ENCODE measurements at places on chromosomes 16 and 17. TPM values are rescaled to one million over a fixed set of nuclear protein-coding genes. Genes with fewer than 3 reads are reported as not detected.

DNA sequence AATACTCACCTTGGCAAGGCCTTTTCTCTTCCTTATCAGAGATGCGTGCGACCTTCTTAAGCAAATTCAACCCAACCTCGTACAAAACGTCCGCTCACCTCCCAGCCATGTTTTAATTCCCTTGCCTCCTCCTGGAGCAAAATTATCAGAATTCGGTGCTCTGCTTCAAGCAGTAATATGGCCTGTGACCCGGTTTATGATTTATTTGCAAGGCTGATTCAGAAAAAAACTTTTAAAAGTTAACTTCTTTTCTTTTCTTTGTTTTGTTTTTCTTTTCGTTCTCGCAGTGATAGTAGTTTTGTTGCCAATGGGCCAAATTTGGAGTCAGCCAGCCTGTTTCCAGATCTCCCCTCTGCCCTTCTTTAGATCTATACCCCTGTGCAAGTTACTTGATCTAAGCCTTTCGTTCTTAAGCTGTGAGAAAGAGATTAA, at the start of gene PHLPP2:
TSS of gene PHLPP2 (minus strand) at position 382 of the 432 bp plus-strand sequence. CDS start 9,906 bp downstream, outside the sequence.
- DNase-seq: no peak

The MYH3 gene
- 0.07 TPM for total RNA-seq

DNA sequence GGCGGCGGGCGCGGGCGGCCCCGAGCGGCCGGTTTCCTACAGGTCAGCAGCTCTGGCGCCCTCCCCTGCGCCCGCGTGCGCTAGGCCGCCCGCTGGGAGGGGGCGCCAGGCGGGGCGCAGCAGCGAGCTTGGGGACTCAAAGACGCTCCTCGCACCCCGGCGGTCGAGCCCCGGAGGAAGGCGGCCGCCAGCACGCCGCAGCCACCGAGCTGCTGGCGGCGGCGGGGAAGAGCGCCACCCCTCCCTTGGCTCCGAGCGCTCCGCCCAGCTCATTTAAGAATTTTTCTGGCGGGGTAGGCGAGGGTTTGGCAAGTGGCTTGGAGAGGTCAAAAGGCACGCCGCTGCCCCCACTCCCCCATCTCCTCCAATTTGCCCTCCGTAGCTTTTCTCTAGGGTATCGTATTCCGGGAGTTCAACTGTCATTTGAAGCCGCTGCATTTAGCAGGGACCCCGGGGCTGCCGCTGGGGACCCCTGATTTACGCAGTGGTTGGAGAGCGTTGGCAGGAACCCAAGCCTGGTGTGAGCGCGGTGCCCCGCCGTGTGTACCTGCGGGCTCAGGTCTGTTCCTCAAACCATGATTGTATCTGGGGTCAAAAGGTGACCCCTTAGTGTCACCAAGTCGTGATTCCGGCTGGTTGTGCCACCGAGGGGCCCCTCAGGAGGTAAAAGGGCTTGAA, 59.5 kb upstream of the GSE1 start:
- DNase-seq: no peak

DNA sequence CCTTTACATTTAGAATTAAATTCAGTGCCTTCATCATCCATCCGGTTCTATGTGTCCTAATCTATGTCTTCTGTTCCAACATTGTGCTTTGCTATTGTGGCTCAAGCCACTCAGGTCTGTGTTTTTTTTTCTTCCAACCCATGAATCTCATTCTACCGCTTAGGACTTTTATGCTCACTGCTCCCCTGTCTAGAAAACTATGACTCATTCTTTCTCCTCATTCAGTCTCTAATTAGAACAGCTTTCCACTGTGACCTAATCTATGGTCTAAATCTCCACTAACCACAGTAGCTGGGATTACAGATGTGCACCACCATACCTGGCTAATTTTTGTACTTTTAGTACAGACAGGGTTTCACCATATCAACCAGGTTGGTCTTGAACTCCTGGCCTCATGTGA, 418.7 kb downstream of the KCNJ2 start:
- no peak for DNase-seq

The KRT38 gene
- total RNA-seq: not detected

The ATP1B2 gene
- total RNA-seq: not detected

- no peak for DNase-seq
Measured at GRCh38 chr16:50464325-50465290, 83.6 kb upstream of the NKD1 start.

The CAPN15 gene
- total RNA-seq: 40.7 TPM
